ENCODE measurements at places on chromosomes 4 and X. TPM values are rescaled to one million over a fixed set of nuclear protein-coding genes. Genes with fewer than 3 reads are reported as not detected.

DNA sequence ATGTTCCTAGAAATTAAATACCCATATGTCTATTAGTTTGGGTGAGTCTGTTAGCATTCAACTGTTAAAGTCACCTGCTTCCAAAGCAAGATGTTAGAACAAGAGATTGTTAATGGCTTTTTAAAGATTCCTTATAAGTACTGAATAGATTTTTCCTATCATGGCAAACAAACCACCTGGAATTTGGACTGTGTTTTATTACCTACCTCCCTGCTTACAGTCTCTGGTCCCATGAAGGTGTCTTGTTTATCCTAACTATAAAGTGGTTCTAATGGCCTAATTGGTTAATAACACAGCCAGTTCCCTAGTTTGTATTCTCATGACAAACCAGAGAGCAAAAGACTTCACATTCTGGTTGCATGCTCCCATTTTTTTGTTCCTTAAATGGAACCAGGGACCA lies 149.5 kb downstream of the PPP1R2C start:
- DNase-seq, result no peak

The CSAG2 gene
- total RNA-seq, result not detected

The WDR44 gene
- 7.7 TPM for total RNA-seq

GRCh38 chr4:113825272-113825671 lies 63.7 kb upstream of the CAMK2D start:
- DNase-seq, result no peak

DNA sequence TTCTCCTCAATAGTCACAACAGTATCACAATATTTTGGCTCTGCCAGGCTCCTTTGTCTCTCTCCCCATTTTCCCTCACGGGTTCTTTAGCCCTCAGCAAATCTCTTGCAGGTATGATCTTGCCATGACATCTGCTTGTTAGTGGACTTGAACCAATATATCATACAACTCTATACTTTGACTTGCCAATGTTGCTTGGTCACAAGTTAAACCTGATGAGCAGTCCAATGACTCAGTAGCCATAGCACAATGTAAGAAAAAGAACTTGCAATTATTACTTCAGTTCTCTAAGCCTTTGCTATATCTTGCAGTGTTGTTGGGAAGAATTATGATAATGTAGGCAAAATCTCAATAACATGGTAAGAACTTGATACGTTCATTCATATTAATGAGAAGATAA lies 174.6 kb upstream of the NRK start:
- no peak for DNase-seq

DNA sequence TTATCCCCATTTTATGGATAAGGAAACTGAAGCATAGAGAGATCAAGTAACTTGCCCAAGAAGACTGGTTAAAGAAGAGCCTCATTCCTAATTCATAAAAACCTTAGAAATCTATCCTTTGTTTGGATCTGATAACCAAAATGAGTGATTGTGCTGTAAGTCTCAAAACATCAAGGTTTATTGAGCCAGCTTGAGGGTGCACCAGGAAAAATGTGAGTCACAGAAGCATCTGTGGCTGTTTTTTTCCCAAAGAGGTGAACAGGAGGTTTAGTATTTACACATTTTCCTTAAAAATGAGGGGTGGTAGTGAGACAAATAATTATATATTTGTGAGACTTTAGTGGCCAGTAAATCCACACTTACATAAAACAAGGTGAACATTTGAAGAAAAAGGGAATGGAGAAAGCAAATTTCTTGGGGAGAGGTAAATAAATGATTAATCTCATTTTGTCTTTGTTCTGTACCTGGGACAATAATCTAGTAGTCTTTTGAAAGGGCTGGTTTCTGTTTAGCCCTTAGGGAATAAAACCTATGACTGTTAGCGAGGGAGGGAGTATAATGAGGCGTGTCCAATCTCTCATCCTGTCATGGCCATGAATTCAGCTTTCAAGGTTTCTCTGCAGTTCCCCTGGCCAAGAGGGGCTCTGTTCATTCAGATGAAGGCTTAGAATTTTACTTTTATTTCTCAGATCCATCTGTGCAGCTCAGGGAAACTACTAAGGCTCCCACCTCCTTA lies 12.2 kb upstream of the FMR1 start:
- DNase-seq, result no peak

The HSFX2 gene
- 0.25 TPM for total RNA-seq

DNA sequence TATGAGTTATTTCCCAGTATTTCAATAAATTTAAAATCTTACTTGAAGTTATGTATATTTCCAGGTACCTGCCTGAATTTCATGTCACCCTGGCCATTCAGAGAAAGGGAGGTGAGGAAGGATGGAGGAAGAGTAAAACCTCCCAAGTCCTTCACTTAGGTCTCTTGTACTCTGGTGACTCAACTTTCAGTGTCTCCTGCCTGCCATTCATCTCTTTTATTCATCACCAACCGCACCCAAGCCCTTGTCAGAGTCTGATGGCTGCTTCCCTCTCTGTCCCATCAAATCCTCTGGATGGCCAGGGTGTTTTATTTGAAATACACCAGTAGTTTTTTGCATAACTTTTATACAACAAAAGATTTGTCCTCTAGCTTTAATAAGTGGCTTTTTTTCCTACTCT lies 17.8 kb downstream of the TMPRSS11E start:
- no peak for DNase-seq

- no peak for DNase-seq
These were observed 7.6 kb downstream of the TIGD4 start for GRCh38 chr4:152771741-152772533.

The OPRPN gene
- not detected for total RNA-seq

The GUCY1B1 gene
- total RNA-seq, result 8.7 TPM

GRCh38 chrX:578531-578930 lies 52.1 kb upstream of the SHOX start:
- no peak for DNase-seq

The TCEAL2 gene
- not detected for total RNA-seq

DNA sequence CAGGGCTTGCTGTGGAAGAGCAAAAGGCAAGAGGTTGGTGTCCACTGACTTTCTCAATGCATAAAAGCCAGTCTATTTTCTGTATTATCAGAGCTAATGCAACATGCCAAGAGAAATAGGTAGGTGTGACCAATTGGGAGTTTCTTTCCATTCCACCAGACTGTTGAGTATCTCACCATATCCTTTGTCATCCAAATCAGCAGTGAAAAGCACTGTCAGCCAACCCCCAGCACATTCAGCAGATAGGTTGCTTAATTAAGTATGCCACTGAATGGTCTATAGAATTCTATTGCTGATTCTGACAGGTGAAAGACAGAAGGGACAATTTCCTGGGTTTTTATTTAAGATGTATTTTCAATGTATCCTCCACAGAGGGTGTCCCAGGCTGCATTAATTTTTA lies 139.8 kb downstream of the HS6ST2 start:
- no peak for DNase-seq

DNA sequence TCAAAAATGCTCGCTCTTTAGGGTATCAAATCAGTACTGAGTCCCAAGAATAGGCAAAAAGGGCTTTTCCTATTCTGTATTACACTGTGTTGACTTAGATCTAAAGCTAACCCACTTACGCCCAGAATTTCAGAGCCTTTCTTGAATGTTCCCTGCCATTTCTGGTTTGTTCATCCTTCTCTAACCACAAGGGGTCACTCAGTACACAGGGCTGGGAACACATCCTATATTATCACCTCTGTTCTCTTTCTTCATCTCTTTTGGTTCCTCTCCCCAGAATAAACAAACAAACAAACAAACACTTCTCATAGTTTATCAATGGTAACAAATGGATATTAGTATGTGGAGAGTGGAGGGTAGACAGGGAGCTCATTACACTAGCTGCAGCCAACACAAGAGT lies 25.5 kb upstream of the MORC4 start:
- DNase-seq, result peak; percentile 11

The IL1RAPL1 gene
- total RNA-seq, result under 0.01 TPM

GRCh38 chrX:13376857-13377549 lies 57.1 kb upstream of the ATXN3L start:
- DNase-seq, result no peak

DNA sequence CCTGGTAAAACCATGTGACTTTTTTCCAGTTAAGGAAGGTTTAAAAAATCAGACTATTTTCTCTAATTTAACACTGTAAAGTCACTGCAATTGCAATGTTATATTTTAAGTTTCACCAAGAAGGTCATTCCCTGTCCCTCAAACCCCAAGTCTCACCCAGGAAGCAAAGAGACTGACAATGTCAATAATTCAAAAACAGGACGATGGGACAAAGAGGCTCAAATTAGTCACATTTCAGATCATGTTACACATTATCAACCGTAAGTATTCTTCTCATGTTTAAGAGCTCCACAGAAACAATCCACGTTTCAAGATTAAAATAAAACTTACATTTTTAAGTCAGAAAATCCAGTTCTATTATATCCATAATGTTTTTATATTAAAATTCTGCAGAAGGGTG lies 13.2 kb downstream of the SHISA3 start:
- no peak for DNase-seq

DNA sequence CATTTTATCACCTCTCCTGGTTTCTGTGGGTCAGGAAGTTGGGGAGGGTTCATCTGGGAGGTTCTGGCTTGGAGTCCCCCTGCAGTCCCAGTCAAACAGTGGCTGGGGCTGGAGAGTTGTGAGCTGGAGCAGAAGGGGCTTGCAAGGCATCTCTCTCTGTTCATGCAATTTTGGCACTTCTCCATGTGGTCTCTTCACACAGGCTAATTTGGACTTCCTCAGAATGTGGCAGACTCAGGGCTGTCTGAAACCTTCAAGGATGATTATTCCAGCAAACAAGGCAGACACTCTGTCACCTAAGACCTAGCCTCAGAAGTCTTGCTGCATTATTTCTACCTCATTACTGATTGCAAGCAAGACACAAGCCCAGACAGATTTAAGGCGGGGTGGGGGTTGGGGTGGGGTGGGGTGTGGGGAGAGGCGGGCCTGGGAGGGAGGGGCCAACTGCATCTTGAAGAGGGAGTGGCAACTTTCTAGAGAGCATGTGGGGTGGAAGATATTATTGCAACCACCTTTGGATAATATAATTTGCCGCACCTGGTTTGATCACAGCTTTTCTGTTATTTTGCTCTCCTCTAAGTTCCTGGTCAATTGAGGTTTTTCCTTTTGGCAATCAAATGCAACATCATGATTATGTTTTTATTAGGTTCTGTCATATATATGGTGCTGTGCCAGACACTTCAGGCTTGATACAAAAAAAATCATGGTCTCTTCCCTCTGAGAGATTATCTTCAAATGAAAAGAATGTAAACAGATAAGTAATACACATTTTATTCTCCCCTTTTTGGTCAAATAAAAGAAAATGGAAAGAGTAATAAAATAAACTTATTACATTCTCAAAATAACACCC lies 799.5 kb downstream of the RPA4 start:
- DNase-seq, result no peak

- DNase-seq, result peak; percentile 88
These were observed 135.2 kb downstream of the STK32B start for GRCh38 chr4:5186271-5187064.

The KLB gene
- under 0.01 TPM for total RNA-seq

DNA sequence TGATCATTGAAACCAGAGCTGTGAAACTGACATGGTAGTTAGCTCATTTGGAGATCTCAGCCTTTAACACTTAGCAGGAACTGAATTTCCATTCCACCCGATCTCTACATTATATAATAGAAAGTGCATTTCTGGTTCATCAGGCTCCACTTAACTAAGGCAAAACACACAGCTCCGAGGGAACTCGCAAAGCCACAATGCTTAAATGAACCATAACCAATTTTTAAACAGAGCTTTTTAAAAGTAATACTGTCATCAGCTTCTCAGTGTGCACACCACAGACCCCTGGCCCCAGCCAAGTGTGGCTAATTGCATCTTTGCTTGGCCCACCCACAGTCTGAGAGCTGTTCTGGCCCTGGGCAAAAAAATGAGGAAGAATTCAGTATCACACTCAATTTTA lies 66.1 kb downstream of the DCHS2 start:
- DNase-seq, result no peak
